ENCODE measurements at places on chromosomes 6 and 20.

DNA sequence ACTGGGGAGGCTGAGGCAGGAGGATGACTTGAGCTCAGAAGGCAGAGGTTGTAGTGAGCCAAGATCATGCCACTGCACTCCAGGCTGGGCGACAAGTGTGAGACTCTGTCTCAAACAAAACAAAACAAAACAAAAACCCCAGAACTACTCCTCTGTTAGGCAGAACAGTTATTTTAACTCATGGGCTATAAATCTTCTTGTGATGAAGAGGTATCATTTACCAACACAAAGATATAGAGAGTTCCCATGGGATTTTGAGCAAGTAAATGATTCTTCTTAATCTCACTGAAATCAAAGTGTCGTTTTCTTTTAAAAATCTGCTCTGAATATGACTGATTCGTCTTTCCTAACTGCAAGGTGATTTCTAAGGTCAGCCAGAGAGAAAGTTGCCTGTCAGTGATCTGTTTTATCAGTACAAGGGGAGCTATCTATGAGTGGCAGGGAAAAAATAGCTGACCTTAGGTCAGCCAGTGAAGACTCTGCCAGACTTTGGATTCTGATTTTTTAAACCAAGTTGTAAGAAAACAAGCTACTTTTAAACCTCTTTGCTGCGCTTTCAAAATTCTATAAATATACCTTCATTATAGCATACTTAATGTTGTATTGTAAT lies 3.8 kb upstream of the DSP start:
- DNase-seq = no peak

GRCh38 chr6:132954936-132955335 lies 140.6 kb downstream of the RPS12 start:
- DNase-seq = no peak

- no peak for DNase-seq
Observed at GRCh38 chr6:25713824-25714223, 40.7 kb upstream of the SLC17A4 start.

- DNase-seq = no peak
Observed at GRCh38 chr6:92617721-92618120, 801.6 kb downstream of the EPHA7 start.

DNA sequence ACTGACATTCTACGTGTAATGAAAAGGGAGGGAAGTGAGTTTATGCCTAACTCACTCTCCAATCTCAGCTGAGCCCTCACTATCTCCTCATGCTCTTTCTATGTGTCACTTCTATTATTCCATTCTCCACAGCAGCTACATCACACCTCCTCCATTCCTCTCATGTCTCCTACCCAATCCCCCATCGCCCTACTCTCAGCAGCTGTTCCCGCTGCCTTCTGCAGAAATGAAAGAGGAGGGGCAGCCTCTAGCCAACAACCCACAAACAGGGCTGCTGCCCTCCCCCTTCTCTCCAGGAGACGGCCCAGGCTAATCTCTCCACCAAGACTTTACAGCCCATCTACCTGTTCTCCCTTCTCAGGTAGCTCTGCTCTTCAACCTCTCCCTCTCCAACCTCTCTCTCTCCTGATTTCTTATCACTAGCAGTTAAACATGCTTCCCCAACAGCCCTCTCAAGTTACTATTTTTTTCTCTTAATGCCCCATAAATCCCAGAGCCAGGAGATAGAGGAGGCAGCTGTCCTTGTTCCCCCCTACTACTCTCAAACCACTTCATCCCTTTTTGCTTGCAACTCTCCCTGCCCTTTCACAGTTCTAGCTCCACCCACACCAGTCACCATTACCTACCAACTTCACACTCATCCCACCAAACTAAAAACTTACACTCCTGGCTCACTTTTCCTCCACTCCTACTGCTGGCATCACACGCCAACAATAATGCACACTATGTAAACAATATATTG lies 136.5 kb downstream of the BTBD9 start:
- DNase-seq = no peak

GRCh38 chr6:13375360-13375878 lies 47.1 kb upstream of the TBC1D7 start:
- DNase-seq = no peak

DNA sequence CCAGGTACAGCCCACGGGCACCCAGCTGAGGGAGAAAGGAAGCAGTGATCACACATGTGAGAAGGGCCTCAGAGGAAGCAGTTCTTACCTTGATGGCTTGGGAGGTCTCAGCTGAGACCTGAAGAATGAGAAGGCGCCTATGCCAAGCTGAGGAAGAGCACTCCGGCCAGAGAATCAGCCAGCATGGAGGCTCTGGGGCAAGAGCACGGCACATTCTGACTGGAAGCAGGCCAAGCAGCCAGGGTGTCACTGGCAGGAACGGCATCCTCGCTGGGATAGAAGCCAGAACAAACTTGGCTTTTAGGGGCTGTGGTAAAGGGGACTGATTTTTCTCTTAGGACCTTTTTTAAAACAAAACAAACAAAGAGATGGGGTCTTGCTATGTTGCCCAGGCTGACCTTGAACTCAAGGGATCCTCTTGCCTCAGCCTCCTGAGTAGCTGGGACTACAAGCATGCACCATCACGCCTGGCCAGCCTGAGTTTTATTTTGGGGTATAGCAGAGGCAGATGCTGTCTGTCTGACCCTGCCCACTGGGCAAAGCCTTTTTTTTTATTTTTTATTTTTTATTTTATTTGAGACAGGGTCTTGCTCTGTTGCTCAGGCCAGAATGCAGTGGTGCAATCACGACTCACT lies 17.6 kb downstream of the GHRH start:
- no peak for DNase-seq

GRCh38 chr6:15242937-15243614 lies 2.8 kb upstream of the JARID2 start:
- no peak for DNase-seq

DNA sequence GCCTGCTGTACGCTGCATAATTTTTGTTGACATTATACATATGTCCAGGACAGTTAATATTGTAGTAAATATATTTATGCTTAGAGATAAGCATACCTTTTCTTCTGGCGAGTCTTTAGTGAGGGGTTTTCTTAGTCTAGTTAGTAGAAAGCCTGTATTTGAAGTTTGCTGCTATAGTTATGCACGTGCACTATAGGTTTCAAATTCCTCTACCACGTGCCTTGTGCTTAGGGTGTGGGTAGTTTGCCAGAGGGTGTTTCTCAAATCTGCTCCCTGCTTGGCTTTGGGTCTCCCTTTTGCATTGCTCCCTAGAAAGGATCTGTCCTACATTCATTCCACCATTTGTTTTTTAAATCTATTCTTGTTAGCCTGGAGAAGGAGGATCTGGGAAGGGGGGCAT lies 181.4 kb upstream of the UFL1 start:
- no peak for DNase-seq

DNA sequence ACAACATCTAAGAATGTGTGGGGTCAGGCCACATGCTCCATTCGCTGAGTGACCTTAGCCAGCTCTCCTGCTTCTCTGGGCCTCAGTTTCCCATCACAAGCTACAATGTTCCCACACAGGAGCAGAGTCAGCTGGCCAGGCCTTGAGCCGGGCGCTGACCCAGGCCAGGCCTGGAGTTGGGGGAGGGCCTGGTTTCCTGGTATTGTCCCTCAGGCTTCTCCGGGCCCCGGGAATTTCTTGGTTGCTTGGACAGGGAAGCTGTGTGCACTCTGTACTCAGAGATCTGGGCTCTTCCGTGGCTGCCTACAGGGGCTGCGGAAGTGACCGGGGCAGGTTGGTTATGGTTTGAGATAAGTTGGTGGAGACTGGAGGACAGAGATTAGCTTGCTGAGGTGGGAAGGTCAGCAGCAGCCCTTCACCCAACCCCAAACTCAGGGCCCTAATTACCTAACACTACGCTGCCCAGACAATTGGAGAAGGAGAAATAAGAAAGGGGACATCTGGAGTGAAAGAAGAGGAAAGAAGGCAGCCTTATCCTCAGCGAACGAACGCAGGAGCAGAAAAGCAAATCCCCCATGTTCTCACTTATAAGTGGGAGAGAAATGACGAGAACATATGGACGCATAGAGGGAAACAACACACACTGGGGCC lies 6.2 kb downstream of the TGM2 start:
- DNase-seq = no peak

DNA sequence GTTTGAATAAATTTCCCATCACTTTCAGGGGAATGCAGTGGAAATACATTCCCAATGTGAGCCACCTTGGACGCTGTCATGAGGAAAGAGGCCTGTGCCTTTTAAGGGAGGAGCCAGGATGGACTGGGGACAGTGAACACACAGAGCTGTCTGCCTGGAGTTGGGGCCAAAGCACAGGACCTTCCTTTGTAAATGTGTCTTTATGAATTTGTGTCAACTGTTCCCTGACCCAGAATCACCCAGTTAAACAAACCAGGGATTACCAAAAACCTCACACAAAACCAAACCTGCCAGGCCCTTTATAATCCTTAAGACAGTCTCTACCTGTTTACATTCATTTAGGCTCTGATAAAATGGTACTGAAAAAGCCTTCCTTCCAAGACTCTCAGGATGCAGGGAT lies 513.7 kb downstream of the MAFB start:
- no peak for DNase-seq

GRCh38 chr6:16544521-16544920 lies 216.7 kb downstream of the ATXN1 start:
- DNase-seq = no peak

GRCh38 chr6:78829407-78829806 lies 37.9 kb upstream of the IRAK1BP1 start:
- DNase-seq = no peak

DNA sequence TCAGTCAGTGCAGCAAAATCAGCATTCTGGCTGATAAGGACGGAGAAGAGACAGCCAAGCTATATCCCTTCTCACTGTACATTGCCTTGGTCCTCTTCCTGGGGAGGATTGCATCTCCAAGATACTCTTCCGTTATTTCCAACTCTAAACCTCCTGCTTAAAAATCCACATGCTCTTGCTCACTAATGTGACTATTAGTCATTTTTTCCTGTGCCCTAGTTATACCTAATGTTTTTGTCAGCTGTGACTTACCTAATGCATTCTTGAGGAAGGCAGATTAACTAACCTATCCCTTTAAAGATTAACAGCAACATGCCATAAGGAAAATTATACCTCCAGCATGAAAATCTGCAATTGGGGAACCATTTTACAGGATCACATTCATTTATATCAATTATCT lies 317.6 kb downstream of the BTBD9 start:
- no peak for DNase-seq
